Stromal cell of bone marrow (primary cell): ENCODE measurements at places on chromosomes 1 and 21.

DNA sequence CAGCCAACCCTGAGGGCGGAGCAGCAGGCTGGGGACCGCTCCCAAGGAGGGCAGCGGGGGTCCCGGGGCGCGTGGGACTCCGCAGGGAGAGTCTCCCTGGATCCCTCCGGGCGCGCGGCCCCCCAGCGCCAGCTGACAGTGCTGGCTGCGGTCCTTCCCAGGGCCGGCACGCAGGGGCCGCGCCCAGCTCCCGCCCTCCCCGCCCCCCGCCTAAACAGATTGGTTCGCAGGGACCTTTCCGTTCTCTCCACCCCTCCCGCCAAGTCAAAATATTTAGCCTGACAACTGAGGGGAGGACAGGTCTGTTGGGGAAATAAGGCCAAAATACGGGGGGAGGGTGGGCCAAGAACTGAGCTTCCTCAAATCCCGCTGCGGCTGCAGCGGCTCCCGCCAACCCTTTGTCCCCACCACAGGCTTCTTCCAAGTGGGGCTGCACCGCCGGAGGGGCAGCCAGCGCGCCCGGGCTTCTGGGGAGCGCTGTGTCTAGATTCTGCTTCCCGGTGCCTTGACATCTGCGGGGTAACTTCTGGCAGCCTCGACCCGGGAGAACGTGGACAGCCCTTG lies at the start of gene INSRR:
Gene INSRR, minus strand, starts transcription at position 159 of the 564 bp plus-strand sequence. CDS start 496 bp downstream, outside the sequence.
- DNase-seq = no peak

- no peak for DNase-seq
Observed at GRCh38 chr1:84436876-84437655, 38.8 kb downstream of the DNASE2B start.

- no peak for DNase-seq
Observed at GRCh38 chr1:17594690-17595601, 55.4 kb downstream of the ARHGEF10L start.

GRCh38 chr1:224929335-224930237 lies at the start of gene DNAH14:
TSS of gene DNAH14 (plus strand) at chr1:224929675. CDS start at chr1:224952703, 23,028 bp downstream.
- DNase-seq = peak; percentile 58

GRCh38 chr1:245561665-245562234 lies 407.0 kb downstream of the KIF26B start:
- no peak for DNase-seq

GRCh38 chr21:42858185-42858847 lies 21.0 kb downstream of the WDR4 start:
- DNase-seq = no peak

- DNase-seq = no peak
Observed at GRCh38 chr1:231121533-231121932, 40.3 kb upstream of the TRIM67 start.

DNA sequence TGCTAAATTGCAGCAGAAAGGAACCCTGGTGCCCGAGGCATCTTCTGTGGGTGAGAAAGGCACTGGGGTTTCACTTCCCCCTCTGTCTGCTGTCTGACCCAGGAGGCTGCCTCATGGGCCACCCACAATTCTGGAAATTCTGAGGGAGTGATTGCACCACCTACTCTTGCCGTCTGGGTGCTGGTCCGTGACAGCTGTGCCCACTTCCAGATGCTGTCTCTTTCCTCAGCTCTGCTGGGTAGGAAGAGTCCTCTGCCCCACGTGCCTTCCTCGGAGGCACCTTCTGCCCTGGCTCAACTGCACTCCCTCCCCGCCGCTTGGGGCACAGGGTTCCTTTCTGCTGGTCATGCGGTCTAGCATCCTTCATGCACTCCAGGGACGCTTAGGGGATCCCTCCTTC lies 96.3 kb downstream of the ARHGEF10L start:
- DNase-seq = no peak

GRCh38 chr1:86430376-86430775 lies 6.4 kb downstream of the CLCA2 start:
- no peak for DNase-seq
